ENCODE measurements at places on chromosomes 1 and 21.

DNA sequence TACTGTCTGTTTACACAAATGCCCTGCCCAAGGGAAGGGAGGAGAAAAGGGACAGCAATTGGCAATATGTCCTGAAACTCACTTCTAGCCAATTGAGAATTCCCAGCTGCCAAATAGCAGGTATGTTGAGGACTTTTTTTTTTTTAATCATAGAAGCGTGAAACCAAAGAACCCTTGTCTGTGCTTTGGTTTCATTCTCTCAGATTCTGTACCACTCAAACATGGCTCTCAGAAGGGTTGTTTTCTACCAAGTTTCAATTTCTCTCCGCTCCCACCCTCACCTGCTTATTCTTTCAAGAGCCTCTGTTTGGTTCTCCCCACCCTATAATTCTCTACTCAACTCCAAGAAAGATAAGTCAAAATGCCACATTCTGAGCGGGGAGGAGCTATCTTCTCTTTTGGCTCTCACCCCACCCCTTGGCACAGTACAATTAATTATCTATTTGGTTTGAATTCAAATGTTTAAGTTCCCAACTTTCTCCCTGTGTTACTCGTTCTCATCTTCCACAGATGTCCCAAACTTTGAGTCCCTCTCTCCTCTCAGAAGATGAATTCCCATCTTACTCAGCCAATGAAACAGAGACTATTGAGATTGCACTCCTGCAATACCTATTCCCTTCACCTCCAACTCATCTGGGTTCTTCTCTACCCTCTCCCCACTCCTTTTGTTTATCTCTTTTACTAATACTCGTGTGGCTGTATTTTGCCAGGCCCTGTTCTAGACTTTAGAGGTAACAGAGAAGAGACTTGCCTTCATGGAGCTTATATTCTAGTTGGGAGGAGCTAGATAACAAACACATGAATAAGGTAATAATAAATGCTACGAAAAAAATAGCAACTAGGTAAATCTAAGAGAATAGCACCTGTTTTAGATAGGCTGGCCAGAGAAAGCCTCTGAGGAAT lies 3.9 kb upstream of the TP53BP2 start:
- no peak for DNase-seq

DNA sequence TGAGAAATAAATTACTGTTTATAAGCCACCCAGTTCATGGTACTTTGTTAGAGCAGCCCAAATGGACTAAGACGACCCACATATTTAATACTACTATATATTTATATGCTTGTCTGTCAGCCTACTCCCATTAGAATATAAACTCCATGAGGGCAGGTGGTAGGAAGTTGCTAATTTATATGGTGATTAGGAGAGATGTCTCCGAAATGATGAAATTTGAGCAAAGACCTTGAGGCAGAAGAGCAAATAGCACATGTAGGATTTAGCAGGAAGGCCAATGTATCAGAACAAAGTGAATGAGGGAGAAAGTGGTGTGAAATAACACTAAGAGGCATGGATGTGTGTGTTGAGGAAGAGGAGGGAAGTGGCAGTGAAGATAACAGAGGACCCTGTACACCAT lies 10.6 kb upstream of the SLFNL1 start:
- DNase-seq: no peak

- no peak for DNase-seq
Observed at GRCh38 chr21:35882791-35883240, 177.5 kb downstream of the SETD4 start.

GRCh38 chr1:39354572-39354971 lies 136.9 kb upstream of the BMP8A start:
- no peak for DNase-seq

DNA sequence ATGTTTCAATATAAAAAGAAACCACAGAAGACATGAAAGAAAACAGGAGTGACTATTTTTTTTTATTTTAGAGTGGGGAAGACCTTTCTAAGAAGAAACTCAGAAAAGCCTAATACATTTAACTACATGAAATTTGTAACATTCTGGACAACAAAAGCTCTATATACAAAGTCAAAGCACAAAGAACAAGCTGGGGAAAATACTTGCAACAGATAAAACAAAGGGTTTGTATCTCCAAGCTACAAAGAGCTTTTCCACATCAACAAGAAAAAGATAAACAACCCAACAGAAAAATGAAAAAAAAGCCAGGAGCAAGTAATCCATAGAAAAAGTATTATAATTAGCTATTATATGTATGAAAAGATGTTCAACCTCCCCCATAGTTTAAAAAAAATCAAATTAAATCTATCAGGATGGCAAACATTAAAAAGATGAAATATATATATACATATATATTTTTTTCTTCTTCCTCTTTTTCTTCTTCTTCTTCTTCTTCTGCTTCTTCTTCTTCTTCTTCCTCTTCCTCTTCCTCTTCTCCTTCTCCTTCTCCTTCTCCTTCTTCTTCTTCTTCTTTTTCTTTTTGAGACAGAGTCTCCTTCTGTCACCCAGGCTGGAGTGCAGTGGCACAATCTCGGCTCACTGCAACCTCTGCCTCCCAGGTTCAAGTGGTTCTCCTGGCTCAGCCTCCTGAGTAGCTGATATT lies 49.1 kb upstream of the EPS8L3 start:
- DNase-seq: no peak

GRCh38 chr1:185565302-185565701 lies 168.9 kb upstream of the HMCN1 start:
- DNase-seq: no peak

DNA sequence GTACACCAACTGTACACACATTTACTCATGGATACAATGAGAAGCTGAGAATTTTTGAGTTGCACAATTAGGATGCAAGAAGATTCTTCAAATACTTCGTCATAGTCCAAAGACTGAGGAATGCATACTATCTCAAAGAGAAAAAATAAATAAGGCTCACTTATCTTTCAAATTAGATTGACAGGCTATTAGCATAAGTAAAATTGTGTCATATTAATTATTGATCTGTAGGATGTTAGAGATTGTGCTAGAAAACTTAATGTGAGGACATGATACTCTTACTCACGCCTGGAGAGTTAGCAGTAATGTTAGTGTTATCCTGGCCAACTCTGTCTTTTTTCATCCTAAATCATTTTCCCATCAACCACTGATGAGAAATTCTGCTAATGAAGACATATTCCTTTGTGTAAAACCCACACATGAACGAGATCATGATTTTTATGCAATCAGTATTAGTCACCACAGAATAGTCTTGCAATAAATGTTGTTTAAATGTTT lies 659.0 kb downstream of the LTN1 start:
- DNase-seq: no peak

GRCh38 chr1:203284411-203285123 lies 20.8 kb upstream of the BTG2 start:
- no peak for DNase-seq

DNA sequence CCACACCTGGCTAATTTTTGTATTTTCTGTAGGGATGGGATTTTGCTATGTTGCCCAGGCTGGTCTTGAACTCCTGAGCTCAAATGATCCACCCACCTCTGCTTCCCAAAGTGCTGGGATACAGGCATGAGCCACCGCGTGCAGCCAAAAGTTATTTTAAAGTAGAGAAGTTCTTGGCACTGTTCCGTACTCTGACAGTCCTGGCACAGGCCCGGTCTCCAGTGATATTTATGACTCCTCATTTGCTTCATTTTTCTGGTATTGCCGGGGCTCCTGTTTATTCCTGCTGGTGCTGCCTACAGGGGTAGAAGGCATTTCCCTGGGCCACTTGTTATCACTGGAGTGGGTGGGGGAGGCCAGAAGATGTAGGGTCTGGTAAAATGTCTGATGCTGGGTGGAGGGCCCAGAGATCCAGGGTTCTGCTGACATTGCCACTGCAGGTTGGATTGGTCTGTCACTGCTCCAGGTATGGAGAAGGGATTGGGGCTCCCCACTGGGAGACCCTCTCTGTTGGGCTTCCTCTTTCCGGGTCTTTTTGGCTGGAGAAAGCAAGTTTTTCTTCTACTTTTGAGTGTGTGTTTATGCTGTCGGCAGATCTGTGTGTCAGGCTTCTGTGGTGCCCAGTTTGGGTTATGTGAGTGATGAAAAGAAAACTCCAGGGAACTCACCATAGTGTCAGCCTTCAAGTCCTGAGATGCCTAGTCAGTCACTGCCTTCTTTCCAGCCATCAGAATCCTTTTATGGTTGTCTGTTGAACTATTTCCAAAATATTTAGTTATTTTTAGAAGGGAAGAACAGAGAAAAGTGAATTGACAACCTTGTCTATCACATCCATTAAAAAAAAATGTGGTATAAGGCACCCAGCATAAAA lies 4.5 kb downstream of the MROH7 start:
- DNase-seq: no peak

DNA sequence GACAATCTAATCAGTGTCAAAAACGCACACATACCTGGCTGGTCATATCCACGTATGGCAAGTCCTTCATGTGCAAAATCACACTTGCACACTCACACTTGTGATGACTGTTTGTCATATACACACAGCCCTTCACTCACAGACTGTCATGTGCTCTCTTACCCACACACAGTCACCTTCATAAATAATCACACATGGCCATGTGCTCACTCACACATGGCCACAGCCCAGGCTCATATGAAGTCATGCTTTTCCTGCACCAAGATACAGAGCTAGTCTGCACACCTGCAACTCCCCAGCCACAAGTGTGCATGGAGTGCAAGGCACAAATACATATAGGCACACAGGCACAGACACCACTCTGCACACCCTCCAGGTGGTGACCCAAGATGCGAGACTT lies 45.4 kb upstream of the FOXO6 start:
- no peak for DNase-seq

Data from renal cortex interstitium (tissue), 15 donors.